ENCODE measurements at places on chromosomes 16 and 17. TPM values are rescaled to one million over a fixed set of nuclear protein-coding genes. Genes with fewer than 3 reads are reported as not detected.

Gene WNT9B
- total RNA-seq = 0.99 TPM

DNA sequence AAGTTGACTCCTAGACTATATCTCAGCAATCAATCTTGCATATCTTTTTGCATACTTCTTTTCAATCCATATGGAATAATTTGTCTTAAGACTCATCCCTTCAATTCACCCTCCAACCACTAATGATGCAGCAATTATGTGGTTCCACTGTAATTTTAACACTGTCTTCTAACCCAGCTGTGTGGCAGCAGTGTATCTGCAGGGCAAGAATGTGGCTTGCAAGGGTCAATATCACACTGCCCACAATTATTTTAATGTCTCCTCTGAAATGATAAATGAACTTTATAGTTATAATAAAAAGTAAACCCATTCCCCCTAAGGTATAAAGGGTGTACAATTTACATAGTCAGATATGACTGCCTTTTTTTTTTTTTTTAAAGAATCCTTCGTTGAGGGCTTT, 48.6 kb downstream of the FTO start:
- no peak for DNase-seq

DNA sequence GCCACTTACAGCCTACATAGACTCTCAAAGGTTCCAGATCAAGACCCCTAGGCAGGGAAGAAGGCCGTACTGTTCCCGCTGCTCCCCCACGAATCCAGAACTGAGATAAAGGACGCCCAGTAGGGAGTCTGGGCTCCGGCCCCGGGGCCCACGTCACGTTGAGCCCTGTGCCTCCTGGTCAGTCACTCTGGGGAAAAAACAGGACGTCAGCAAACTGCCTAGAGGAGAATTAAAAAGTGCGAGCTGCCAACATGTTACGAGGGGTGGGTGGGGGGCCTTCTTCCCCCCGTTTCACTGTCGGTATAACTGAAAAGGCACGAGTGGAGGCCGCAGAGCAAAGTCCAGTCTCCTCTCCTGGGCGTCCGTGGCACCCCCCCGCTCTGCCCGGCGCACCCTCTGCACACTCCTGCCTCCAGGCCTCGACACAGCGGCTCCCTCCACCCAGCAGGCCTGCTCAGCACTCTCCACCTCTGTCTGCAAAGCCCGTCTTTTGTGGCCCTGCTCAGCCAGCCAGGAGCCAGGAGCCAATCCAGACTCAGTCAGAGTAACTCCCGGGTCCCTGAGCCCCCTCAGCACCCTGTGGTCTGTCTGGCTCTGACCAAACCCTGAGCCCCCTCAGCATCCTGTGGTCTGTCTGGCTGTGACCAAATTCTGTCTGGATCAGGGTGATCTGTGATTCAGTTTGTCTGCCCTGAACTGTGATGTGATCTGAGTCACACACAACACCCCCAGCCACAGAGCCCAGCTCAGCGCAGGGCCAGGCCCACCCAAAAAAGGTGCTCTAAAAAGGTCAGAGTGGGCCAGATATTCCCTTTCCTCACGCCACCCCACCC, 6.2 kb downstream of the ITGAE start:
- DNase-seq = no peak

GRCh38 chr16:920051-920681, 50.6 kb downstream of the LMF1 start:
- no peak for DNase-seq

- DNase-seq = peak; percentile 76
Observed at GRCh38 chr17:10048629-10049350, 143.7 kb upstream of the RCVRN start.

GRCh38 chr16:78437352-78437968, 338.0 kb downstream of the WWOX start:
- no peak for DNase-seq

Gene C16orf95
- total RNA-seq = 4.3 TPM

DNA sequence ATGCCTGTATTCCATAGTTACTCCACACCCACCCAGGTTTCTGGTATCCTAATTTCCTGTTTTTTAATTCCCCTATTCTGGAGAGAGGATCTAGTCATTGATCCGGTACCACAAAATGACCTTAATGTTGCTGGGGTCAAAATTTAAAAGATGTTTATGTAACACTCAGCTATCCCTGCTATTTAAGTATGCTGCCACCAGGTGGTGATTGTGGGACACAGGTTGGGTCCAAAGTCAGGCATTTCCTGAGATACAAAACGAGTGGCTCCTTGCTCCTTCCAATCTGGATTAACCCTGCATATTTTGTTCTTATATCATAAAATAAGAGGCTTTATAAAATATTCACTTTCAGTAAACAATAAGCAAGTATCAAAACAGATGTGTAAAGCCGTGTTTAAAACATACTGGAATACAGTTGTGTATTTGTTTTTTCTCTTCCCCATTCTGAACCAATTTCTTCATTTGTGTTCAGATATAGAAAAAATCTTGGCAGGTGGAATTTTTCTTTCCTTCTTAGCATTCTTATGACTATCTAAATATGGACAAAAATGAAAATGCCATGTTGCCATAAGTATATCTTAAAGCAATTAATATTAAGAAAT, 16.3 kb downstream of the HS3ST4 start:
- no peak for DNase-seq

GRCh38 chr16:47916266-47916665, 239.5 kb downstream of the ABCC12 start:
- no peak for DNase-seq

DNA sequence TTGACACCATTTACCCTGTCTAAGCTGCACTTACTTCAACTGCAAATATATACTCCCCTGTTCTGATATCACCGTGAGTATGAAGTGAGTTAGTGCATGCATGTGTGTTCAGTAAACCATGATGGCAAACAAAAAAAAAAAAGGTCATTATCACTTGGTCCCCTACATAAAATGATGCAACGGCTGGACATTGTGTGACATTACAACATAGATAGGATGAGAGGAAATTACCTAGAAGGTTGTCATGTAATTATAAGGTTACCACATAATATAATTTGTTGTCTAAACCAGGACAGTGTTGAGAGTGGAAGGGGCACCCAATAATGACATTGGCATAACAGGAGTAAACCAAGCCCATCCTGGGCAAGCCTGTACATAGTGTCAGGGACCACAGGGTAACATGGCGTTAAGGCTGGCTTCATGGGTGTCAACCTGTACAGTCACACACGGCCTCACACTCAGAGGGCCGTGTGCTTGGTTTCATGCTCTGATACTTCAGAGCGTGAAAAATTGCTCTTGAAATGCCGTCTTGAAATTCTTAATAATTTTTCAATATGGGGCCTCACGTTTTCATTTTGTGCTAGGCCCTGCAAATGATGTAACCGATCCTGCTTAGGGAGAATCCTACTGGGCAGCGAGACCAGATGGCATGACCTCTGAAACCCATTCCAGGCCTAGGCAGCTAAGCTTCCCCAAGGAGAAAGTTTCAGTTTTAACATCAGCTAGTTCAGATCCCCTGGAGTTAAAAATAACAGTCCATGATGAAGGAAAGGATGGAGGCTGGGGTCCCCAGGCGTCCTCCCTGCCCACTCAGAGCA, 106.1 kb downstream of the AXIN2 start:
- DNase-seq = no peak

DNA sequence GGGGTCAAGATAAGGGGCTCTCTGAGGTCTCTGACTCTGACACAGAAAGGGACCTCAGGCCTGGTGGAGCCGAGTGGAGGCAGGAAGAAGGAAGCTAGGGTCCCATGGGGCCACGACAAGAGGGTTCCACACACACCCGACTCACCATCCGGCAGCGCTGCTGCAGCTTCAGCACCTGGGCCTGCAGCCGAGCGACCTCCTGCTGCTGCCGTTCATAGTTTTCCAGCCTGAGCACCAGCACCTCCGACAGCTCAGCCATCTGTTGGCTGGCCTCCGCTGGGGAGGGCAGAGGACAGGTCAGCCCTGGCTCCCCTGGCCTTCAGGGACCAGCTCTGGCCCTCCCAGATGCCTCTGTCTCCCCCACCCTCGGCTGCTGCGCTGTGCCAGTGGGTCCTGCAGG, 6.4 kb downstream of the HAP1 start:
- DNase-seq = no peak
